Skin of body (tissue), 3 donors: ENCODE measurements at places on chromosomes 16 and 17.

DNA sequence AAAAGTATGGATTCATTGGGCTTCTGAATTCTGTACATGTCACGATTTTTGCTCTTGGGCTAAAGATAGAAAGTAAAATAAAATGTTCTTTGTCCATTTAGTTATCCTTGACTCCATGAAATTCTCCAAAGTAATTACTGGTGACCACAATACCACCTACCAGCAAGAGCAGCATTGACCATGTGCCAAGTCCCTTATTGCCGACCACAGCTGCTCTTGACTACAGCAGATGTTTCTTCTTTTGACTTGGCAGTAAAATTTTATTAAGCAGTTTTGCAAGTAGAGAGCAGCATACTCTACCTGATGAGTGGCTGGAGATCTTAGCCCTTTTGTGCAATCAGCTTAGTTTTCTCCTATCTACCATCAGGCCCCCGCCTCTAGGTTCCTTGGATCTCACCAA is 152.2 kb upstream of the TBX2 start:
- DNase-seq, result no peak

DNA sequence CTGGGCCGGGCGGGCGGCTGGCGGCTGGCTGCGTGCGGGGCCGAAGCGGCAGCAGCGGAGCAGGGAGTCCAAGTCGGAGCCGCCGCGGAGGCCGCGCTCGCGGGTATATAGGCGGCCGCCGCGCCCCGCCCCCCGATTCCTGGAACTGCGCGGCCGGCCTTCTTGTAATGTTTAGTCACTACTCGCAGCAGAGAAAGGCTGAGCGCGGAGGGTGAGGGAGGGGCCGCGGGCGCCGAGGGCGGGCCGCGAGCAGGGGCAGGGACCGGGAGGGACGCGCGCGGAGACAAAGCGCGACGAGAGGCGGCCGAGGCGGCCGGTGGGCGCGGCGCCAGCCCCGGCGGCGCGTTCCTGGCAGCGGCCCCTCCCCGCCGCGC is at the start of gene SOCS3:
Gene SOCS3 (minus strand): TSS at position 81 of the 374 bp plus-strand sequence. CDS start 982 bp downstream, outside the sequence.
- peak; percentile 96 for DNase-seq

DNA sequence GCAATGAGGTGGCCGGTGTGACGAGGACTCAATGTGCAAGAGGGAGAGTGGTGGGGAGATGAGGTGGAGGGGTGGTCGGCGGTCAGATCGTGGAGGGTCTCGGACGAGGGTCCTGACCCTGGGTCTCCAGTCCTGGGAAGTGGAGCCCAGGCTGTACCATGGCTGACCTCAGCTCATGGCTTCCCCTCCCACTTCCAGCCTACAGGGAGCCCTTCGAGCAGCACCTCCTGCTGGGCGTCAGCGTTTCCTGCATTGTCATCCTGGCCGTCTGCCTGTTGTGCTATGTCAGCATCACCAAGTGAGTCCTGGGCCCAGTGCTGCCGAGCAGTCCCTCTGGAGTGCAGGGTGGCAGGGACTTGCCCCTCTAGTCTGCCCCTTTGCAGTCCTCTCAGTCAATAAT is 41.8 kb downstream of the IL4R start:
- DNase-seq, result no peak

- DNase-seq, result no peak
Measured at GRCh38 chr16:71626858-71627213, 852 bp downstream of the MARVELD3 start.

GRCh38 chr17:75844530-75845057 is 390 bp upstream of the UNC13D start:
- DNase-seq, result no peak

DNA sequence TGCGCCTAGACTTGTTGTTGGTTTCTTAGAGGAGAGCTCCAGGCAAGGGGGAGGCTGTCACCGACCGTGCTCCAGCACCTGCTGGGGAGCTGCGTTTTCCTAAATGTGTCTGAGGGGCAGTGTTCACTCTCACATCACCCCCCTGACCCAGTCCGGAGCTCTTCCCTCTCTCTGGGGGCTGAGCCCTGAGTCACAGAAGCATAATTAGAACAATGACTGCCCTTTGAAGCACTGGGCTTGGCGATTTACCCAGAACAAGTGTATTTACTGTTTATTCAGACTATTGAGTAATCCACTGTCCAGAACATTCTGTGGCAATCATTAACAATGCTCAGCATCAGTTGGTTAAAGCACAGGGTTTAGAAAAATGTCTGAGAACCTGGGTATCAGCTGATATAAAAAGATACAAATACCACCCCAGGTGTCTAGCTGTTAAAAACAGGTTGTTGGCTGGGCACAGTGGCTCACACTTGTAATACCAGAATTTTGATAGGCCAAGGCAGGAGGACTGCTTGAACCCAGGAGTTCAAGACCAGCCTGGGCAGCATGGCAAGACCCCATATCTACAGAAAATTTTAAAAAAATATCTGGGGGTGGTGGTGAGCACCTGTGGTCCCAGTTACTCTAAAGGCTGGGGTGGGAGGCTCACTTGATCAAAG is 8.1 kb downstream of the CES4A start:
- no peak for DNase-seq

- no peak for DNase-seq
Measured at GRCh38 chr17:81564778-81565177, 12.6 kb upstream of the FAAP100 start.

- DNase-seq, result no peak
Measured at GRCh38 chr17:47949946-47950345, 7.7 kb downstream of the PRR15L start.

DNA sequence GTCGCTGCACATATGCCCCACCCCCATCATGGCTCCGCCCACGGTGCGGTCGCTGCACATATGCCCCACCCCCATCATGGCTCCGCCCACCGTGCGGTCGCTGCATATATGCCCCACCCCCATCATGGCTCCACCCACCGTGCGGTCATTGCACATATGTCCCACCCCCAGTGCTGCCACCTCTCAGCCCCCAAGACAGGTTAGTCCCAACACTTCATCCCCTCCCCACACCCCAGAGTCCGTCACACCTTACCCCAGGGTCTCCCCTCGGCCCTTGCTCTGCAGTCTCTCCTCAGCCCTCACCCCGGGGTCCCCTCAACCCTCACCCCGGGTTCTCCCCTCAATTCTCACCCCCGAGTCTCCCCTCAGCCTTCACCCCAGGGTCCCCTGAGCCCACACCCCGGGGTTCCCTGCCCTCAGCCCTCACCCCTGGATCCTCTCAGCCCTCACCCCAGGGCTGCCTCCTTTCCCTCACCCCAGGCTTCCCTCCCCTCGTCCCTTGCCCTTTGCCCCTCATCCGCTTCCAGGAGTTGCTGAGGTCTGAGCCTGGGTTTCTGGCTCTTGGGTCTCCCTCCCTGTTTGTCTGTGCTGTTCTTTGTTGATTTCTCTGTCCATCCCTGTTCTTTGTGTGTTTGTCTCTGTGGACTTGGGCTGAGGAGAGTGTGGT is 25.6 kb downstream of the TPSG1 start:
- DNase-seq, result no peak

DNA sequence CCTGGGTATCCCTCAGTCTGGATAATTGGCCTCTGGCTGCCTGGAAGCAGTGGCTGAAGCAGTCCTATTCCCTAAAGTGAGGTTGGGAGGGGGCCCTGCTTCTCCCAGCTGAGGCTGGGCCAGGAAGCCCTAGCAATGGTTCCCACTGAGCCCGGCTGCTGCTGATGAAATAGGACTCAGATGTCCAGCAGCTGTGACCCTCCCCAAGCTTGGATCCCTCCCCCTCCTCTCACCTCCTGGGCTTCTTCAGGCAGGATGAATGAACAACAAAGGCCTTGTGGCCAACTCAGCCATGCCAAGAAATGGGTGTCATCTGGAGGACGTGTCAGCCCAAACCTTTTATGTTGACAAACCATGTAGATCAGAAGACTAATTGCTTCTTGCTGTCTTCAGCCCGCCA is 42.0 kb downstream of the AXIN2 start:
- DNase-seq, result no peak

- DNase-seq, result no peak
Measured at GRCh38 chr17:64128787-64129514, 993 bp downstream of the ERN1 start.

DNA sequence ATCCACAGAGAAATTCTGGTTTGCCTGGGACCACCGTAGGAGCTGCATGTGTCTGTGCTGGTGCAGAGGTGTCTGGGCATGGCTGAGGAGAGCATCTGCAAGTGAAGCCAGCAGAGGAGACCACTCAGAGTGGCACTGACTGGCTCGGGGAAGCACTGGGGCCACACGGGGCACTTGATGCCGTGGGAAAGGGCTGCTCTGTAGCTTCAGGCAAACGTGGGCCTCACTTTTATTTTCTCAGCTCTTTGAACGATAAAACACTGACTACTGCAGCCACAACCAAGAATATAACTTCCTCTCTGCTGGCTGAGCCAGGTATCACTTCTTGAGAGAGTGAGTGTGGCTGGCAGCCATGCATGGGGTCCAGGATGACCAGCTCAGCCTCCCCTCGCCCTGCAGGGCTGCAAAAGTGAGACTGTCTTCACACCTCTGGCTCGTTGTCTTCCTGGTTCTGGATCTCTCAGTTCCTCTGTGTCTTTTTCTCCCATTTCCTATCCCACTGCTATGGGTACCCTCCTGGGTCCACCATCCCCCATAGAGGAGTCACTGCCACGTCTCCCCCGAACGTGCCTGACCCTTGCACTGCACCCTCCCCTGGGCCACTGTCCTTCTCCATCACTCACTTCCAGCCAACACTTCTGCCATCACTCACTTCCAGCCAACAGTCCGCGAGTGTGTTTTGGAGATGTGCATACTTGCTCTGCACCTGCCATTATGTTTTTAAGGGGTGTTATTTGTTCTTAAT is 201.4 kb upstream of the CHMP6 start:
- DNase-seq, result no peak

DNA sequence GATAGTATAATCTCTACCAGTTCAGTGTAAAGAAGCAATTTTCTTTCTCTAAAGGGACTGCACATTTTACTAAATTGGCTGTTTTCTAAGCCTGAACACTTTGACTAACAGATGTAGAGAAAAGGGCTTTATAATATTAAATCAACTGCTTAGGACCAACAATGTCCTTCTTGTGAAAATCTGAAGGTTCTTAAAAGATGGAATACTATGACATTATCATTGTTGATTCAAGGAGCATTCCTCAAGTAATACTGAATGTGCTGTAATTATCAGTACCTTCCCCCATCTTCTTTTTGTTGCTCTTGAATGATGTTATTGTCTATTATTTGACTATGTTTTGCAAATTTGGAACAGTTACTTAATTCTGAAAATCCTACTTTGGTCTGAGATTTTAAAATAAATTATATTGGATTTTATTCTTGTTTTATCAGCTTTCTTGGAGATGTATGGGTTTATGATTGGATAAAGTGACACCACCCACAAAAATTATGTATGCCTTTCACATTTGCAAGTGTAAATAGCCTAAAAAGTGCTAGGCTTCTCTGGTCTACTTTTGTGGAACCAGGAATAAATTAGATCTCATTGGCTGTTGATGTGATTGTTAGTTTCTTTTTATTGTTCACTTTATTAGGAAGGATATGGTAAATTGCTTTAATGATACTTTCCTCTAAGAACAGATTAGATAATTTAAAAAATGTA is 53.0 kb downstream of the TAOK1 start:
- DNase-seq, result no peak

DNA sequence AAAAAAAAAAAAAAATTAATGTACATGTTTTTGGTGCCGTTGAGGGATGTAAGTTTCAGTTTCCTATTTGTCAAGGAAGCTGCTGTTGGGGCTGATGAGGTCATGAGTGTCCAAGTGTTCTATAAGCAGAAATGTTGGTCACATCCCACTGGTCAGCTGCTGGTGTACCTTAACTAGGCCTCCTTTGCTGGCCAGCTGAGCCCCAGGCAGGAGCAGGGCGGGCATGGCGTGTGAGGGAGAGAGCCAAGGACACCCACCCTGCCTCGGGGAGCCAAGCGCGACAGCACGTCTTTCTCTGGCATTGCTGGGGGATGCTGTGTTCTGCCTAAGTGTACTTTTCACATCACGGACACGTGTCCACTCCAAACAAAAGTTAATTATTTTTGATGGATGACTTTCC is 108.1 kb upstream of the CDC42EP4 start:
- no peak for DNase-seq

DNA sequence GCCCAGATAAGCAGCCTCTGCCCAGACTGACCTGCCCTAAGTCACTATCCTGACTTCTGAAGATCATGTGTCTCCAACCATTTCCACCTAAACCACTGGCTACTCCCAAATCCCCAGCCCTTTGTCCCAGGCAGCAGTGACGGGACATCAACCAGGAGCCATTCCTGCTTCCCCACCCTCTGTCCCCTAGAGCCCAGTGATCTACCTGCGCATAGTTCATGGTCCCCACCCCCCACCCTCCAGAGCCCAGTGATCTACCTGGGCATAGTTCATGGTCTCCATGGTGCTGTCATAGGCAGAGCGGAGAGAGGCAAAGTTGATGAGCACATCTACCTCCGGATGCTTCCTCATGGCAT is 26.8 kb downstream of the ACLY start:
- no peak for DNase-seq

- DNase-seq, result peak; percentile 48
Measured at GRCh38 chr17:73342050-73342522, 30.3 kb upstream of the CDC42EP4 start.

DNA sequence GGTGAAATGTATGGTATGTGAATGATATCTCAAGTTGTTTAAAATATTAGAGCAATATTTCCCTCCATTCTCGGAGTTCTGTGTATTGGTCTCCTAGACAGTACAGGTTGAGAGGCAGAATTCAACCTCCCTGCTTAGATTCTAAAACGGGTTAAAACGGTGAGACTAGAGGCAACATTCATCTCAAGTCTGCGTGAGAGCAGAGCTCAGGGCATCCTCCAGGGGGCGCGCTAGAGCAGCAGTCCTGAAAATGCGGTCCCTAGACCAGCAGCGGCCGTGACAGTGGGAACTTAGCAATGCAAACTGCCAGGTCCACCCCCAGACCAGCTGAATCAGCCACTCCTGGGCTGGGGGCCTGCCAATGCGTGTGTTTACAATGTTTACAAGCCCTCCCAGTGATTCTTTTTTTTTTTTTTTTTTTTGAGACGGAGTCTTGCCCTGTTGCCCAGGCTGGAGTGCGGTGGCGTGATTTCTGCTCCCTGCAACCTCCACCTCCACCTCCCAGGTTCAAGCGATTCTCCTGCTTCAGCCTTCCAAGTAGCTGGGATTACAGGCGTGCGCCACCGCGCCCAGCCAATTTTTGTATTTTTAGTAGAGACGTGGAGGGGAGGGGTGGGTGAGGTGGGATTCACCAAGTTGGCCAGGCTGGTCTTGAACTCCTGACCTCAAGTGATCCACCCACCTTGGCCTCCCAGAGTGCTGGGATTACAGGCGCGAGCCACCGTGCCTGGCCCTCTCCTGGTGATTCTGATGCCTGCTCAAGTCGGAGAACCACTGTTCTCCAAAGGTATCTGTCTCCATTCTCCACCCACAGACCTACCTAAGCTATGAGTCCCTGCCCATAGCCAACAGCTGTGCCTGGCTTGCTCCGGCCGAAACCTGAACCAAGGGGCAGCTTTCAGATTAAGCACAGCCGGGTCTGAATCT is 24.2 kb downstream of the KLHL36 start:
- DNase-seq, result peak; percentile 9
